ENCODE measurements at places on chromosomes 4 and X. TPM values are rescaled to one million over a fixed set of nuclear protein-coding genes. Genes with fewer than 3 reads are reported as not detected.

Gene OCRL
- total RNA-seq, result 9.1 TPM

Gene BANK1
- 0.15 TPM for total RNA-seq

Gene FAM156B
- 18.5 TPM for total RNA-seq

Gene ACOX3
- total RNA-seq, result 24.5 TPM

Gene TCEAL1
- total RNA-seq, result 10.3 TPM

Gene GAGE12F
- not detected for total RNA-seq

Gene ABLIM2
- total RNA-seq, result under 0.01 TPM

Gene IL3RA
- total RNA-seq, result not detected

Gene RHOXF2B
- total RNA-seq, result not detected

Gene GRIA2
- total RNA-seq, result not detected

Gene FGF2
- total RNA-seq, result 8.9 TPM

Gene MAGEA10
- total RNA-seq, result not detected

Gene CCDC110
- not detected for total RNA-seq

Gene ZMAT1
- not detected for total RNA-seq

Gene SPANXA2
- not detected for total RNA-seq

Gene POF1B
- total RNA-seq, result not detected

Gene NUDT6
- total RNA-seq, result 14.0 TPM

Gene MAOB
- 0.17 TPM for total RNA-seq

Gene LIMCH1
- 0.34 TPM for total RNA-seq

Gene DCHS2
- under 0.01 TPM for total RNA-seq

Gene BEX1
- total RNA-seq, result 6.2 TPM

Gene DCAF16
- 21.7 TPM for total RNA-seq

Gene AFM
- total RNA-seq, result not detected

Gene EMCN
- not detected for total RNA-seq

Gene KLHL5
- total RNA-seq, result 35.3 TPM

Gene GABRG1
- not detected for total RNA-seq

Gene GAGE1
- total RNA-seq, result not detected

Gene GNRHR
- total RNA-seq, result not detected

Gene GLRB
- total RNA-seq, result 4.2 TPM

Gene TBC1D25
- 10.1 TPM for total RNA-seq

Gene UGT2B17
- total RNA-seq, result not detected

Gene SH2D1A
- not detected for total RNA-seq

Gene CT83
- not detected for total RNA-seq

Gene CDKL5
- total RNA-seq, result 1.3 TPM

Gene PITX2
- 0.30 TPM for total RNA-seq

Gene GIMD1
- not detected for total RNA-seq

Gene INTU
- 1.3 TPM for total RNA-seq

Gene AMER1
- total RNA-seq, result 1.0 TPM

Gene SPACA5
- not detected for total RNA-seq

Gene EPGN
- not detected for total RNA-seq

Gene F8A2
- not detected for total RNA-seq

Gene HS3ST1
- not detected for total RNA-seq

Gene ARHGAP4
- 3.7 TPM for total RNA-seq

Gene RAB41
- total RNA-seq, result not detected

Gene LINC00632
- total RNA-seq, result 5.2 TPM

Gene CLDN2
- not detected for total RNA-seq

Gene NUP62CL
- total RNA-seq, result 0.34 TPM

Gene RBMX
- total RNA-seq, result 298 TPM

Gene HSFX1
- total RNA-seq, result not detected

Gene SOX3
- 0.15 TPM for total RNA-seq

Gene TGIF2LX
- not detected for total RNA-seq

Gene SCFD2
- total RNA-seq, result 15.5 TPM

Gene BTC
- 0.30 TPM for total RNA-seq

Gene SSX2
- not detected for total RNA-seq

Gene CHRNA9
- not detected for total RNA-seq
